ENCODE measurements at places on chromosomes 5 and 9.

- DNase-seq: no peak
Observed at GRCh38 chr5:10586555-10586954, 22.7 kb downstream of the ANKRD33B start.

GRCh38 chr9:36210722-36211121 is 20.0 kb downstream of the CLTA start:
- DNase-seq: no peak

GRCh38 chr5:127192836-127193338 is 97.7 kb upstream of the MEGF10 start:
- no peak for DNase-seq

DNA sequence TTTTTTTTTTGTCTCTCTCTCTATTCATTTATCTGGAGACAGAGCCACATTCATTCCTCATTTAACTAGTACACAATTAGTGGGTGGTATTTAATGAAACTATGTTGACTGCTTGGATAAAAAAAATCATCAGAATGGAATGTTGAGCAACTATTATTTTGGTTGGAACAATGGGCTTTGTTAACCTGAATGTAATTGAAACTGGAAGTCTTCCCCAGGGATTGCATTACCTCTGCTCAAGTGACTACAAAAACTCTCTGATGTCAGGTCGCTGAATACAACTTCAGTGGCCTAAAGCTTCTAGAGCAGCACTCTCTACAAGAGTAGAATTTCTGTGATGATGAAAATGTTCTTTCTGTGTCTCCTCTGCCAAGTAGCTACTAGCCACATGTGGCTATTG is 295.8 kb downstream of the DEPDC1B start:
- DNase-seq: no peak

- DNase-seq: no peak
Observed at GRCh38 chr5:177601577-177602457, 1.9 kb downstream of the B4GALT7 start.

GRCh38 chr9:89631384-89631783 is 26.6 kb downstream of the GADD45G start:
- no peak for DNase-seq

GRCh38 chr5:32147959-32148358 is 26.2 kb downstream of the GOLPH3 start:
- DNase-seq: peak; percentile 51

GRCh38 chr5:103938146-103938695 is 375.6 kb upstream of the NUDT12 start:
- DNase-seq: no peak

DNA sequence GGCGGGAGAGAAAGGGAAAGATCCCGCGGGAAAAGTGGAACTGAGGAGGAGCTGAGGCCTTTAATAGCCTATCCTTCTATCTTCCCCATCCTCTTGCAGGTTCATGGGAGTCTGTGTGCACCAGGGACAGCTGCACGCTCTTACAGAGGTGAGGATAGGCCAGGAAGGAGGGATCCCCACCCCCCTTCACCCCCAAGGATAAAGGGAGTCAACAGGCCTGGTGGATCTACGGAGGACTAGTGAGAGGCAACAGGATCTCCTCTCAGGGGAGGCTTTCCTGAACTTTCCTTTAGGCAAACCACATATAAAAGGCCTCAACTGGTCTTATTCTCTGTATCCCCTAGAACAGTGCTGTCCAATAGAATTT is 1.1 kb downstream of the TESK1 start:
- no peak for DNase-seq

DNA sequence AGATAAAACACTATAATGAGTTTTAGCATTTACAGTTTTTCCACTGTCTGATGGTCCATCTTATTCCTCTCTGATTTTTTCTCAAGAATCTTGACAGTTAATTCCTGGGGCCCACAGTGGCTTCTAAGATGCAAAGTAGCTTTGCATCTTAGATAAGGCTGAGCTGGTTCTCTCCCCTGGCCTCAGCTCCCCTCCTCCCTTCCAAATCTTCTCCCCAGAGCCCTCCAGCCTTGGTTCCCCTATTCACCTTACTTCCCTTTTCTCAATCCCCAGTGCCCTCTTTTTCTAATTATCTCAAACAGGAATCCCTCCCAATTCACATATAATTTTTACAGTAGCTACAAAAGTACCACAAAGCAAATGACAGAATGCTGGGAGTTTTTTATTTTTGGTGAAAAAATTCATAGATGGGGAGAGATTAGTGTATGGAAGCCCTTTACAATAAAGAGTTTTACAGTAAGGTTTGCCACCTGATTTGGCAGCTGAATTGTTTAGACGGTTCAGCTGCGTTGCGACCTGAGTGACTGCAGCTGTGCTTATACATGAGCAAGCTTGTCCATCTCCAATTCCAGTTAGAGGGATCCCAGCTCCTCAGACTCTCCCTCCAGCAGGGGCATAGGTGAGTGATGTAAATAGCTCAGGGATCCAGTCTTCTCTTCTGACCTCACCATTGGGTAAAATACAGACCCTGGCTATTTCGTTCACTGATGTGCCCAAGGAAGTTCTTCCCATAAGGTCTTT is 51.4 kb upstream of the CKMT2 start:
- DNase-seq: peak; percentile 3

GRCh38 chr5:13932011-13932410 is 12.5 kb downstream of the DNAH5 start:
- no peak for DNase-seq

DNA sequence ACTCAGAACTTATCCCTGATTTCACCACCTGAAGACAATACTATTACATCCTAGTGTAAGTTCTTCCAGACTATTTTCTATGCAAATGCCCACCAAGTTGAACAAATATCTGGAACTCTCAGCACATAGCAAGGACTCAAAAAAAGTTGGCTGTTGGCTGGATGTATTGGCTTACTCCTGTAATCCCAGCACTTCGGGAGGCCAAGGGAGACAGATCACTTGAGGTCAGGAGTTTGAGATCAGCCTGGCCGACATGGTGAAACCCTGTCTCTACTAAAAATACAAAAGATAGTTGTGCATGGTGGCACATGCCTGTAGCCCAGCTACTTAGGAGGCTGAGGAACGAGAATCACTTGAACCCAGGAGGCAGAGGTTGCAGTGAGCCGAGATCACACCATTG is 15.0 kb upstream of the VPS13A start:
- no peak for DNase-seq

- DNase-seq: no peak
Observed at GRCh38 chr5:93924628-93925027, 183.2 kb upstream of the POU5F2 start.

DNA sequence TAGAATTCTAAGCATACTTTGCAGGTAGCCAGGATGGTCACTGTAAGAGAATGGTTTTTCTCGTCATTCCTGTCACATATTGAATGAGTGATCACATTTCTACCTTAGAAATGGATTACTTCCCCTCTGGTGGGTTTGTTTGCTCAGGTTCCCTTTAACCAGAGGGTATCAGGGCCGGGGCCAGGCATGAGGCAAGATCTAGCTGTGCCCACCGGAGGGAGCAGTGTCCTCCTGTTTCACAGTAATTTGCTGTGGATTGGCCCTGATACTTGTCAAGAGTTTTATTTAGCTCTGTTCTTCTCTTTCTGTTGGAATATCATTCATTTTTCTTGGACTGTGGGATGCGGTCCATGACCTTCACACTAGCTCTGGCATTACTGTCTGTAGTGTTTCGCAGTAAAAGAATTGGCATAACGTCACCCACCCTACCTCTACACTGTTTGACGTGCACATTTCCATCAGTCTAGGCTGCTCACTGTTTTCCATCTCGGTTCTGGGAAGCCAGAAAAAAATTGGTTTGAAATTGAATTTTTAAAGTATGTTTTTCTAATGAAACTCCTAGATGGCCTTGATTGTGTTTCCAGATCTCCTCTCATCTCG is 42.4 kb upstream of the ZBED3 start:
- DNase-seq: no peak

DNA sequence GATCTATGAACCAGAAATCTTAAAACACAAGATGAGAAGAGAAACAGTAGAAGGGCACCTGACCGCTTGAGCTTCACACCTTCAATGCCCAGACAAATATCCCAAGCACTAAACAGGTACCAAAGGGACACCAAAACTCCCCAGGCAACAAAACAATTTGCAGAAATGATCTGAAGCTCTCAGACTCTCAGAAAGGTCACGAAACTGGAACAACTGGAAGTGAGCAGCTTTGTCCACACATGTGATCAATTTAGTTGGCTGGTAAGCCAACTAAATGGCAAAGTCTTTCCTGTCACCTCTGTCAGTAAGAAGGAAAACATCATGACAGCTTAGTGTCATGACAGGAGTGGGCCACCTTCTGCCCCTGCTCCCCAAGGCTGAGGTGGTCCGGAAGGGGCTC is 4.1 kb downstream of the IPPK start:
- no peak for DNase-seq

GRCh38 chr9:108269371-108269770 is 586.4 kb downstream of the ACTL7B start:
- DNase-seq: peak; percentile 14

GRCh38 chr5:56346741-56347535 is 113.8 kb upstream of the ANKRD55 start:
- DNase-seq: peak; percentile 33

GRCh38 chr5:76351176-76351575 is 51.9 kb upstream of the IQGAP2 start:
- no peak for DNase-seq

GRCh38 chr5:17184588-17184987 is 32.8 kb upstream of the BASP1 start:
- no peak for DNase-seq

DNA sequence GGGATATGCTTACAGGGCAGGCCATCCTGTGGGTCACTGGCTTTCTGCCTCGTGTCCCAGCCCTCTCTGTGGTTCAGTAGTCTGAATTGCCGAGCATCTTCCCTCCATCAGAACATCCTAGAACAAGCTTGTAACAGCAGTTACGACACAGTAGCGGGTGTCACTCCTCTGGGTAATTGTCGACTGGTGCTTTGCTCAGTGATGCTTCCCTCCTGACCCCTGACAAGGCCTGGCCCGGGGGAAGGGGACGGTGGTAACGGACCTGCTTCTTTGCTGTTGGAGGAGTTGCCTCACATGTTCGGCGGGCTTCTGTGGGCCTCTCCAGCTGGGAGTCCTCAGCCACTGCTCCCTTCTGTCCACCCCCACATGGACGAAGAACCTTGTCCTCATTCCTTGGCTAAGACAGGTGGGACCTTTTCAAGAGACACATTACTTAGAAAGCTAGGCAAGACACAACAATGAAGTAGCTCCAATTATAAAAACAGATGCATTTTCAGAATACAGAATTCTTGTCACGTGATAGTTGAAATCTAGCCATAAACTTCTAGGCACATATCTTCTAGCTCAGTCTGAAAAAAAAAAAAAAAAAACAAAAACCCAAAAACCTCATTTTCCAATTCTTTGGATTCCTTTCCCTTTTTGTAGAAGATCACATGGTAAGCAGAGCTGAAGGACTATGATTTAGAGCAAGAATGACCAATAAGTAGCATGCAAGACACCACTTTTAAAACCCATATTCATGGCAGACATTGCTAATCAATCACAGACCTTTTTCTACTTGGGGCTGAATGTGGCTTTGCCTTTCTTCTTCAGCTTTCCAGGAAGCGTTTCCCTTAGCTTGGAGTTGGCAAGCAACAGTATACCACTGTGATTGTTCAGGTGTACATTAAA is 25.0 kb downstream of the HMCN2 start:
- no peak for DNase-seq

All from HL-60 (cell line).